ENCODE measurements at places on chromosomes 7 and 10. TPM values are rescaled to one million over a fixed set of nuclear protein-coding genes. Genes with fewer than 3 reads are reported as not detected.

- no peak overlapping the region for H3K27ac ChIP-seq
- H3K36me3 ChIP-seq, result peaks cover 51% of the 10 kb centered on the region
- no peak for ATAC-seq
Observed at GRCh38 chr7:92397542-92397941, 49.7 kb upstream of the GATAD1 start.

DNA sequence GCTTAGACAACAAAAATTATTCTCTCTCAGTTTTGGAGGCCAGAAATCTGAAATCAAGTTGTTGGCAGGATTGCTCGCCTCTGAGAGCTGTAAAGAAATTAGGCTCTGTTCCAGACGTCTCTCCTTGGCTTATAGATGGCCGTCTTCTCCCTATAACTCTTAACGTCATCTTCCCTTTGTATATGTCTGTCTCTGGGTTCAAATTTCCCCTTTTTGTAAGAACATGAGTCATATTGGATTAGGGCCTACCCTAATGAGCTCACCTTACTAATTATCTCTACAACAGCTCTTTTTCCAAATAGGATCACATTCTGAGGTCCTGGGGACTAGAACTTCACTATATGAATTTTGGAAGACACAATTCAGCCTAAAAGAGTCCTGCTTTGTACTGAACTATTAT is 22.4 kb downstream of the GALNTL5 start:
- H3K27ac ChIP-seq, result no peak overlapping the region
- no peaks in the 10 kb centered on the region for H3K36me3 ChIP-seq
- no peak overlapping the region for H3K4me3 ChIP-seq
- no peak for ATAC-seq

DNA sequence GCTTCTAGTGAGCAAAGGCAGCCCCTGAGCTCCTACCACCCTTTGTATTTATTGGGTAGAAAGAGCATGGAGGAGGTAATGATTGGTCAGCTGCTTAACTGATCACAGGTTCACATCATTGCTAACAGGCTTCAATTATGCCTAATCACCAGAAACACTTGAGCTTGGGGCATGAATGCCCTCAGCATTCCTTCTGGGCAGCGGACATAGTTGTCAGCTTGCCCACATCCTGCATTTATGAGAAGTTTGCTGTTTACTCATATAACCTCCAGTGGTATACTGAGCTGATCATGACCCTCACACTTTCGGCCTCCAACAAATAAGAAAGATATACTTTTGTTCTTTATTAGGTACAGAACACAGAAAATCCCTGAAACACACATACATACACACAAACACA is 140.3 kb upstream of the ODAD2 start:
- H3K27me3 ChIP-seq, result no peaks in the 10 kb centered on the region
- no peak for ATAC-seq
- H3K4me1 ChIP-seq, result no peaks in the 10 kb centered on the region
- no peak overlapping the region for H3K4me3 ChIP-seq
- no peak overlapping the region for H3K27ac ChIP-seq

DNA sequence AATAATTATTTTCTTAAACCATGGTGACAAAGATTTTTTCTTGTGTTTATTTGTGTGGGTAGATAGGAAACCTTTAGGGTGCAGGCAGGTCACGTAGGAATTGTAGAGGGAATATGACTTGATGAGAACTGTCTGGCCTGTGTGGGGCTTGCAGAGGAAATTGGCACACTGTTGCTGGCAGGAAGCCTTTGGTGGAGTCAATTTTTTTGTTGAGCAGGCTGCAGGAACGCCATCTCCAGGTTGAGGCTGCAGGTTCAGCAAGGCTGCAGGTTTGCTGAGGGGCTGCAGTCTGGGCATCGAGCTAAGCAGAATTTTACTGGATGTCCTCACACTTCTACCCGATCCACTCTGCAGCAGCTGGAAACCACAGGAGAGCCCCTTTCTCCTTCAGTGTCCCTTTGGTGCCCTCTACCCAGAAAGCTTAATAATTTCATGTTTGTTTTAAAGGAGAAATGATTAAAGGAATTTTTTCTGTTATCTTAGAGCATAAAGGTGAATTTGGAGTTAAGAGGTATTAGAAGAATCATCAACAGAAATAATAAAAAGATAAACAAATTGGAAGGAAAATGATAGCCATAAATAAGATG is 37.0 kb downstream of the TBC1D12 start:
- peaks cover 23% of the 10 kb centered on the region for H3K4me1 ChIP-seq
- no peaks in the 10 kb centered on the region for H3K36me3 ChIP-seq
- no peak for ATAC-seq

Gene DDIT4
- 129 TPM for total RNA-seq

Gene CCDC71L
- total RNA-seq, result 80.1 TPM

Gene AKR1C1
- total RNA-seq, result 307 TPM

Gene MRLN
- not detected for total RNA-seq
